Diencephalon (tissue), 1 donor: ENCODE measurements at places on chromosomes 4 and X. TPM values are rescaled to one million over a fixed set of nuclear protein-coding genes. Genes with fewer than 3 reads are reported as not detected.

Gene AFF2
- 126 TPM for total RNA-seq

Gene PAGE2
- total RNA-seq: not detected

Gene GLUD2
- total RNA-seq: 3.2 TPM

Gene RS1
- total RNA-seq: not detected

Gene CLDN22
- total RNA-seq: not detected

Gene UGT2B15
- total RNA-seq: not detected

Gene CCNA2
- total RNA-seq: 13.4 TPM

Gene TLR10
- 4.2 TPM for total RNA-seq

Gene TNMD
- total RNA-seq: 0.23 TPM

Gene PASD1
- not detected for total RNA-seq

Gene TXK
- total RNA-seq: 1.2 TPM
